Retina (tissue), 1 donor: ENCODE measurements at places on chromosomes 16 and 17.

GRCh38 chr17:14458724-14459123 lies 157.8 kb downstream of the HS3ST3B1 start:
- no peak for DNase-seq

- DNase-seq = peak; percentile 88
Observed at GRCh38 chr17:79843816-79844800, 4.9 kb upstream of the CBX4 start.

GRCh38 chr16:64356267-64356666 lies 765.6 kb downstream of the CDH11 start:
- no peak for DNase-seq

- DNase-seq = no peak
Observed at GRCh38 chr17:15446036-15446435, 21.4 kb downstream of the CDRT4 start.

GRCh38 chr16:2833776-2834175 lies 3.7 kb downstream of the ZG16B start:
- no peak for DNase-seq

GRCh38 chr17:51423421-51424160 lies 163.2 kb downstream of the UTP18 start:
- DNase-seq = no peak

DNA sequence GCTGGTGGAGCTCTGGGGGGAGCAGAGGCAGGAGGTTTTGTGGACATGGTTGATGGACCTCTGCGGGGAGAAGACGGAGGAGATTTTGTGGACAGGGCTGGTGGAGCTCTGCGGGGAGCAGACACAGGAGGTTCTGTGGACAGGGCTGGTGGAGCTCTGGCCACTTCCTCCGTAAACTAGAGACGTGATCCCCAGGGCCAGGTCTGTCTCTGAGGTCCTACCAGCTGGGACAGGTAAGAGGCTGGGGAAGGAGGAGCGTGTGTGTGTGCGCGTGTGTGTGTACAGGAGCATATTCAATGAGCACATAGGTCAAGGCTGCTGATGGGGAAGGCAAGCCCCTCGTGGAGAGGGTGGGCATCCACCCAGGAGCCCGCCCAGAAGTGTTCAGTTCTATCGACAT lies 20.6 kb downstream of the RPH3AL start:
- no peak for DNase-seq

GRCh38 chr17:10149573-10150399 lies 48.6 kb downstream of the GAS7 start:
- no peak for DNase-seq

GRCh38 chr16:57846078-57846697 lies 43.9 kb upstream of the KIFC3 start:
- peak; percentile 68 for DNase-seq

GRCh38 chr17:64106918-64107317 lies 23.0 kb downstream of the ERN1 start:
- no peak for DNase-seq
